ENCODE measurements at places on chromosomes 7 and 10. TPM values are rescaled to one million over a fixed set of nuclear protein-coding genes. Genes with fewer than 3 reads are reported as not detected.

Gene PDIA4
- 381 TPM for total RNA-seq

Gene CREB5
- total RNA-seq = 2.5 TPM

Gene PFKFB3
- total RNA-seq = 31.0 TPM

Gene CPA2
- total RNA-seq = not detected

Gene EEPD1
- total RNA-seq = 11.3 TPM

Gene GPR141
- total RNA-seq = 0.70 TPM

Gene LRRD1
- total RNA-seq = under 0.01 TPM

Gene NPS
- total RNA-seq = not detected

Gene MRLN
- not detected for total RNA-seq

Gene NPTX2
- total RNA-seq = 6.0 TPM

Gene LIPK
- not detected for total RNA-seq

Gene CHST15
- total RNA-seq = 13.0 TPM

Gene MLXIPL
- total RNA-seq = not detected

Gene ACTR3C
- 0.15 TPM for total RNA-seq

Gene CDK14
- total RNA-seq = 54.0 TPM

Gene CAV2
- total RNA-seq = 86.3 TPM

Gene DENND2A
- total RNA-seq = 0.75 TPM

Gene MEST
- 248 TPM for total RNA-seq

Gene GPR26
- not detected for total RNA-seq

Gene DNA2
- 4.4 TPM for total RNA-seq

Measured in smooth muscle cell of the coronary artery (primary cell).